ENCODE measurements at places on chromosomes 2 and 18. TPM values are rescaled to one million over a fixed set of nuclear protein-coding genes. Genes with fewer than 3 reads are reported as not detected.

The PAIP2B gene
- 1.8 TPM for total RNA-seq

- H3K36me3 ChIP-seq, result no peaks in the 10 kb centered on the region
- no peak for DNase-seq
- no peaks in the 10 kb centered on the region for H3K4me1 ChIP-seq
- H3K27ac ChIP-seq, result no peak overlapping the region
- H3K27me3 ChIP-seq, result no peaks in the 10 kb centered on the region
Measured at GRCh38 chr18:61443081-61443725, 110.0 kb downstream of the CDH20 start.

- no peaks in the 10 kb centered on the region for H3K36me3 ChIP-seq
- DNase-seq, result no peak
- no peak overlapping the region for H3K4me3 ChIP-seq
- H3K27ac ChIP-seq, result no peak overlapping the region
Measured at GRCh38 chr2:41966920-41967319, 80.9 kb upstream of the PKDCC start.

The SCTR gene
- not detected for total RNA-seq

The SP110 gene
- 125 TPM for total RNA-seq

GRCh38 chr18:45567123-45567522 is 48.2 kb upstream of the SLC14A2 start:
- H3K4me3 ChIP-seq, result no peak overlapping the region
- no peaks in the 10 kb centered on the region for H3K4me1 ChIP-seq
- H3K36me3 ChIP-seq, result no peaks in the 10 kb centered on the region

The LHCGR gene
- not detected for total RNA-seq

The TMEFF2 gene
- total RNA-seq, result not detected

DNA sequence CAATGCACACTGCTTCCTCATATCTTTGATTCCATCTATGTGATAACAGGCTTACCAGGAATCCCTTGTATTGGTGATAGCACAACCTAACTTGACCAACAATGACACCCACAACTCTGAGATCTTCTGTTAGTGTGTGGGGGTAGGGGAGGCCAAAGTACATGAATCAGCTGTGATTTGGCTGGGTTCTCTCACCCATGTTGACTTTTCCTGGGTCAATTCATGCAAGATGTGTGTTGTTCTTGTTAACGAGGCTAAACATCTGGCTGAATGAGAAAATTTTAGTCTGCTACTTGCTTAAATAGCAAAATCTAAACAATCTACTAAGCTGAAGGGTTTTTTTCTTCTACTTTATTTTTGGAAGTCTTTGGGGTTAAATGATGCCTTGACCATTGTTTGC is 341.2 kb upstream of the SLC14A2 start:
- H3K36me3 ChIP-seq, result no peaks in the 10 kb centered on the region
- no peak overlapping the region for H3K27ac ChIP-seq
- no peak for DNase-seq
- H3K4me1 ChIP-seq, result no peaks in the 10 kb centered on the region

GRCh38 chr2:221063568-221063967 is 508.5 kb downstream of the EPHA4 start:
- H3K4me1 ChIP-seq, result no peaks in the 10 kb centered on the region
- H3K27ac ChIP-seq, result no peak overlapping the region
- no peaks in the 10 kb centered on the region for H3K27me3 ChIP-seq
- no peaks in the 10 kb centered on the region for H3K36me3 ChIP-seq
- no peak overlapping the region for H3K4me3 ChIP-seq
- DNase-seq, result no peak

DNA sequence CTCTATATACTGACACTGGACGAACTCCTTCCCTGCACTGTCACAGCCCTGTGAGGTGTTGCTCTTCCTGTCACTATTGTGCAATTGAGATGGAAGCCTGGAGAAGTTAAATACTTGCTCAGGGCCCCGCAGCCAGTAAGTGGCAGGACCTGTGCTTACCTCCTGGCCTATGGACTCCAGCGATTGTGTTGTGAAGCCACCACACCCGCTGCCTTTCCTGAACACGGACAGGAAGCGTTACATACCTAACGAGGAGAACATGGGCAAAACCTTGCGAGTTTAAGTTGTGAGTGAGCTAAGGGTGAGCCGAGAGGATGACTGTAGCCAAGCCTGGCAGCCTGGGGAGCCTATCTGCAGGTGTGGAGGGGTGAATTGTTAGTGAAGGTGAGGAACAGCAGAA is 26.1 kb downstream of the RAB31 start:
- H3K4me1 ChIP-seq, result peaks cover 12% of the 10 kb centered on the region
- DNase-seq, result no peak
- peaks cover 31% of the 10 kb centered on the region for H3K27me3 ChIP-seq
- no peak overlapping the region for H3K27ac ChIP-seq
- no peaks in the 10 kb centered on the region for H3K36me3 ChIP-seq

GRCh38 chr2:106197878-106198277 is 3.8 kb upstream of the UXS1 start:
- H3K4me1 ChIP-seq, result peaks cover 10% of the 10 kb centered on the region
- H3K27ac ChIP-seq, result no peak overlapping the region
- DNase-seq, result no peak

The TMEM200C gene
- total RNA-seq, result not detected

DNA sequence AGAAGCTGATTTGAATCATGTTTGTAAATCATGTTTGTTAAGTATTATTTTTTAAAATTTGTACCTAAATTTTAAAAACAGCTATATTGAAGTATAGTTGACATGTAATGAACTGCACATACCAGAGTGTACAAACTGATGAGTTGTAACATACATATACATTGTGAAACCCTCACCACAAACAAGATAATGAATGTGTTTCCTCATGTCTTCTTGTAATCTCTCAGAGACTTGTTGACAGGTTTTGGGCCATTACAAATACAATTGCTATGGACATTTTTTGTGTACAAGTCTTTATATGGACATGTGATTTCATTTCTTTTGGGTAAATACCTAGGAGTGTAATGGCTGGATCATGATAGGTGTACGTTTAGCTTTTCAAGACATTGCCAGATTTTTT is 21.5 kb downstream of the WDR43 start:
- no peak for DNase-seq
- H3K27me3 ChIP-seq, result no peaks in the 10 kb centered on the region
- no peak overlapping the region for H3K27ac ChIP-seq
- peaks cover 54% of the 10 kb centered on the region for H3K36me3 ChIP-seq
- H3K4me3 ChIP-seq, result no peak overlapping the region

The KCNS3 gene
- not detected for total RNA-seq

GRCh38 chr2:74188018-74188601 is 9.4 kb upstream of the MOB1A start:
- peaks cover 10% of the 10 kb centered on the region for H3K27me3 ChIP-seq
- H3K27ac ChIP-seq, result no peak overlapping the region
- no peaks in the 10 kb centered on the region for H3K36me3 ChIP-seq
- no peak for DNase-seq
- no peak overlapping the region for H3K4me3 ChIP-seq
- peaks cover 25% of the 10 kb centered on the region for H3K4me1 ChIP-seq
